DMS79 treated with DMSO at 0.1 percent for 48 hours (cell line): ENCODE measurements at places on chromosomes 6 and 20.

GRCh38 chr6:29797135-29797534 lies 30.5 kb upstream of the HLA-G start:
- no peak for DNase-seq

DNA sequence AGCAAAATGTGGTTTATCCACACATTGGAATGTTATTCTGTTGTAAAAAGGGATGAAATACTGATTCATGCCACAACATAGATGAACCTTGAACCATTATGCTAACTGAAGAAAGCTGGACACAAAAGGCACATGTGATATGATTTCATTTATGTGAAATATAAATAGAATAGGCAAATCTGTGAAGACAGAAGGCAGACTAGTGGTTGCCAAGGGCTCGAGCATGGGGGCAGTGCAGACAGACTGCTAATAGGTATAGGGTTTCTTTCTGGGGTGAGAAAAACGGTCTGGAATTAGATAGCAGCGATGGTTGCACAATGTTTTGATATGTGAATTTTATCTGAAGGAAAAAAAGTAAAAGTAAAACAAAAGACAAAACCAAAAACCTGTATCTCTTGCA lies 54.6 kb upstream of the FNDC1 start:
- DNase-seq: no peak

DNA sequence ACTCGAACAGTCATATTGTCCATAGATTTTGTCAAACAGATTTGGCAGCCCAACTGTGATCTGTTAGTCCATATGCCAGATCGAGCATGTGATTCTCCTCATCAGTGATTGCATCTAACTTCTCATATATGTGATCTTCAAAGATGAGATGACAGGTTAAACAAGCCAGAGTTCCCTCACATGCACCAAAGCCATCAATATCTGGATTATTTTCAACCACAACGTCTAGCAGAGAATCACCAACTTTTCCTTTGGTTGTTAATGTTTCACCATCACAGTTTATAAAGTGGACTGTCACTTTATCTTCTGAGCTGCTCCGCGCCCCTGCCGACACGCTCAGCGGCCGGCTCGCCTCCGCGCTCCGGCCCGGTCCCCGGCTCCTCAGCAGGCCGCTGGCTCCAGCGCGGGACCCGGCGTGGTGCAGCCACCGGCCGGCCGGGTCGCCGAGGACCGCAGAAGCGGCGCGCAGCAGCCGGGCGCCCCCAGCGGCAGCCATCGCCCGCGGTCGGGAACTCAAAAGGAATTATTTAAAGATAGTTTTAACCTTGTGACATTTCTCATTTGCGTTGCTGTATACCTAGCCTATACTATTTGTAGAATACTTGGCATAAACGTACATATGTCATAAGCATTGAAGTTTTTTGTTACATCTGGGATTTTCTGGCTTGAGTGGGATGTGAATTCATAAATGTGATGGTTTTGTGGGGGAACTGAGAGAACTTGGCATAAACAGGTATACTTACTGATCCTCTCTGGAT lies 40.1 kb upstream of the DYNLRB1 start:
- no peak for DNase-seq

DNA sequence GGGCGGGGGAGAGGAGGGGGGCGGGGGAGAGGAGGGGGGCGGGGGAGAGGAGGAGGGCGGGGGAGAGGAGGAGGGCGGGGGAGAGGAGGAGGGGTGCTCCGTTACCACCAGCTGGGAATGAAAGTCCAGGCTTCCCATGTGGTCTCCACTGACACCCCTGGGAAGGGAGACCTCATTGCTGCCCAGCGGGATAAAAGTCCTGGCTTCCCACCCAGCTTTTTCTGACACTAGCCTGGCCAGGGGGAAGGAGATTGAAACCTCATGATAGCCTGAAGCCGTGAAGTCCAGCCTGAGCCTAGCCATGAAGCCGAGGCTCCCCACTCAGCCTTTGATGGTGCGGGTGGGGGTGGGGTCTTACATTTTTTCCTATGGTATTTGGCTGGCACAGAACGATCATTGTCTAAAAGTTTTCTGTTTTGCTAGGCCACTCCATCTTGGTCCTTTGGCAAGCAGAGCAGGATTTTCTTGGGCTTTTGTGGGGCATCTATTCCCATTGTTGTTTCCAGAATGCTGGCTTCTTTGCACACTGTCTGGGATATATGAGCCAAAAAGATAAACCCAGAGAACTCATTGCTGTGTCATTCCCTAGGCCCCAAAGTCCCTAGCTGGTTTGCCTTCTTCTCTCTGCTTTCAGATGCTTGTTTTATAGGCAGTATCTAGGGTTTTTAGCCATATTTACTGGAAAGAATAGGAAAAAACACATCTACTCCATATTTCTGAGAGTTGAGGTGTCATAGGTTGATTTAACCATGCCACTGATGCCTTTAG lies 67.9 kb upstream of the RNF24 start:
- DNase-seq: no peak

- DNase-seq: no peak
Observed at GRCh38 chr6:16825784-16826183, 64.5 kb upstream of the ATXN1 start.

- DNase-seq: peak; percentile 3
Observed at GRCh38 chr20:45470937-45471336, 1.4 kb downstream of the WFDC2 start.

DNA sequence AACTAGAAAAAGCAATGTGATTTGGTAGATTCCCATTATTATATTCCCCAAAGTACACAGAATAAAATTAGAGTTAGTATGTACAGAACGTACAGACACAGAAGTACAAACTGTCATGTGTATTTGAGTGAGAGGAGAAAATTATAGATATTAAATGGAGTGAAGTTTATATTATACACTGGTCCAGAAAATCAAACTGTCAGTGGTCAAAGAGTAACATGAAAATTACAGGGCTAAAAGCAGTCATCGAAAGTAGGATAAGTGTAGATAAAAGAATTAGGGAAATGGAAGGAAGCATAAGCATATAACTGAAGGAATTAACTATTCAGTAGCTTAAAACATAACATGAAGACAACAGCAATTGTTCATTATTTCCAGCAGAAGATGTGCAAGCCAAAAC lies 30.3 kb downstream of the SEL1L2 start:
- no peak for DNase-seq

DNA sequence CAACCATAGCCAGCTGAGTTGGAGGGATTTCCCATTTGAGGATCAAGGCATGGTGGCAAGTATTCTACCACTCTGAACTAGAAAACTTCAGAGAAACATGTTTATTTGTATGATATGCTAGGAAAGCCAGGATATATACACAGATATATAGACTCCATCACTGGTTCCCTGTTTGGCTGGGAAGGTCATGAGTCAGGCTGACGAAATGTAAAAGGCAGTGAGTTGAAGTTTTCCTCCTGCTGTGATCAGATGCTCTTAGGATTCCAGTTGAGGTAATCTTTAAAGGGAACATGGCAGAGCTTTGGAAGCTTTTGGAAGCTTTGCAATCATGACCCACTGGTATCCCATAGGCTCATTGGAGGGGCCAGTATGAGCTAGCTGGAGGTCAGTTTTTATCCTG lies 1369.1 kb downstream of the EPHA7 start:
- DNase-seq: no peak

GRCh38 chr6:156980515-156980914 lies 203.3 kb downstream of the ARID1B start:
- DNase-seq: peak; percentile 88
